ENCODE measurements at places on chromosomes 6 and 20.

DNA sequence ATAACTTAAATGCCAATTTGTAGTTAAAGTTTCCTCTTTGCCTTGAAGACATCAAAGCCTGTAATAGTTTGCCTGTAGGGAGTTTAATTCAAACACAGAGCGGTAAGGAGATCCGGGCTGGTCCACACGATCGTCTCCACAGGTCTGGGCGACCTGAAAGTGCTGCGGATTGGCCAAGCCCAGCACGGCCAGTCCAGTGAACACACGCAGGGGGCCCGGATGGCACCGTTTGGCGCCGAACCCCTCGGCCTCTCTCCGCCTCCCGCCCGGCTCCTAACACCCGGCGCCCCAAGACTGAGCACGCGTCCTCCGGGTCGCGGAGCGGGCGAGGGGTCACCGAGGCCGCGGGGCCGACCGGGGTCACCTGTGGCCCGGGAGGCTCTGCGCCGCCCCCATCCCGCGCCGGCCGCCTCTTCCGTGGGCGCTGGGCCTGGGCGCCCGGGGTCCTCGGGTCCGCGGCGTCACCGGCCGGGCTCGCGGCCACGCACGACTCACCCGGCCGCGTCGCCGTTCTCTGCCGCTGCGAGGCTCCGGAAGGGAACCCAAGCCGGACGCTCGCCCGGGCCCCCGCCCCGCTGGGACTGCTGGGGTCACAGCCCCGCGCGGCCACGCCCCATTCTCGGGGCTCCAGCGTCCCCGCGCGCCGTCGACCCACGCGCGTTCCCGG lies 481 bp downstream of the SERPINB6 start:
- DNase-seq: peak; percentile 77

DNA sequence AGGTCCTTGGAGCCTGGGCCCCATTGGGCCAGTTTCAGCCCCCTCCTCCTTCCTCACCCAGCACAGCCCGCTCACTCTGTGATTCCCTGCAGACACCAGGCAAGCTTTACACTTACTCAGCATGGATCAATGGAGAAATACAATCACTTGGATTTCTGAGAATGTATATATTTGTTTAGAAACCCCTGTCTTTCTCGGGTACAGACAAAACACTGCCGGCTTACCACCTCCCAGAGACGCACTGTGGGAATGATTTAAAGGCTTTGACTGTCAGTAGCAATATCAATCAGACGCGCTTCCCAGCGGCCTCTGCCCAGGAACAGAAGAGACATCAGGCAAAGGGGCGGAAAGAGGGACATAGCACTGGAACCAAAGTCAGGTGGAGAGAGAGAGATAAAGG lies 186.5 kb downstream of the MAFB start:
- DNase-seq: no peak

DNA sequence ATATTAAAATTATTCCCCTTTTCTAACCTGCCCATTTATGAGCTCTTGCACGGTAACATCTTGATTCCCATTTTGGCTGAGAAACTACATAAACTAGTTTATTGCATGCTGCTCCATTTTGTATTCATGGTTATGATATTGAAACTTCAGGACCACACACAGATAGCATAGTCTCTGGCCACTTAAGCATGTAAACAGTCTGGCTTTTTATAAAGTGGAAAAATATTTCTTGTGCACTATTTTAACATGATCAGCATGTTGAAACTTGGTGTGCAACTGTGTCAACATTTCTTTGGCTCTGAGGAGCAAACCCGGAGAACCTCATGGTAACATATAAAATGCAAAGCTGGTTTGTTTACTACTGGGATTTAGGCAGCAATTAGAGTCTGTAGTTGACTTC lies 70.7 kb downstream of the SLX4IP start:
- DNase-seq: no peak

- DNase-seq: no peak
These were observed 37.4 kb upstream of the GABRR1 start for GRCh38 chr6:89254569-89254968.

- DNase-seq: peak; percentile 50
These were observed 16.6 kb upstream of the CCDC167 start for GRCh38 chr6:37516076-37516919.

DNA sequence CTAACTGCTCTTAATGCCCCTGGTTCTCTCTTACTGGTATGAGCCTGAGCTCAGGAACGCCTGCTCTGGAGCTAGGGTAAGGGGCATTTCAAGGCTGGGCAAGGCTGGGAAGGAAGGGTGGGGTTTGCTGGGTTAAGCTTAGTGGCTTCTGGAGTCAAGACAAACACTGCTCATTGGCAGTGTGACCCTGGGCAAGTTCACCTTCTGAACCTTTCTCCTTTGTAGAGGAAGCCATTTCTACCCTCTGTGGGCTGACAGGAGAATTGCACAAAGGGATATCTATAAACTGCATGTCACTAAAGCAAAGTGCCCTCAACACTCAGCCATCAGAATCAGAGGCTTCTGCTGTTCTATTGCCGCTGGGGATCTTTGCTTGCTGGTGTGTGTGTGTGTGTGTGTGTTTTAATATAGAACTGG lies 20.3 kb upstream of the LRRN4 start:
- peak; percentile 33 for DNase-seq

GRCh38 chr20:42472198-42472597 lies 717.5 kb downstream of the PTPRT start:
- DNase-seq: no peak

DNA sequence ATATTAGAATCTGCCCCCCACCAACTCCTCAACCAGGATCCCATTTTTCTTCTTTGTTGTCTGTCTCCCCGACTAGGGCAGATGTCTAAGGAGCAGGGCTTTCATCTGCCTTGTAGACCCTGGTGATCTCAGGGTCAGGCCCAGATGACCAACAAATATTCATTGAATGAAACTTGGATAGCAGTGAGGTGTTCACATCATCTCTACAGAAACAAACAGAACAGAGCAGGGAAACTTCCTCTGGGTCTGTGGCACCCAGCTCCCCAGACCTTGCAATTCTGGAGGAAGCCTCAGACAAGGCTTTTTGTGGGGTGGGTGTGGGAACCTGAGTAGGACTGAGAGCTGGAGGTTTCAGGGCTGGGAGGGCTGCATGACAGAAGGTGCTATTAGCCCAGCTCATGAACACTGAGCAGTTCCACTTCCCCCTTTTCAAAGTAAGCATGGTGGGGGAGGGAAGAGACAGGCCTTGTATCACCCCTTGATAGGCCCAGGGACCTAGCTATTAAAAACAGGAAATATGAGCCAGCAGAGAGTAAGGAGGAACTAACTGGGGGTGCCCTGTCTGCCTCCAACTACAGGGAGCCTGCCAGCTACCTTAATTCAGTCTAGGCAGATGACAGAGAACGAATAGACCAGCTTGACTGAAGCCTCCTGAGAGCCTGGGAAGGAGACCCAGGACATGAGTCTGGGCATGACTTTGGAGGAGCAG lies 37.3 kb upstream of the TOP1 start:
- peak; percentile 32 for DNase-seq

GRCh38 chr20:22584522-22584921 lies at the start of gene FOXA2:
Gene FOXA2, minus strand, starts transcription at chr20:22584572. Its CDS starts 294 bp downstream, at chr20:22584278.
- no peak for DNase-seq

DNA sequence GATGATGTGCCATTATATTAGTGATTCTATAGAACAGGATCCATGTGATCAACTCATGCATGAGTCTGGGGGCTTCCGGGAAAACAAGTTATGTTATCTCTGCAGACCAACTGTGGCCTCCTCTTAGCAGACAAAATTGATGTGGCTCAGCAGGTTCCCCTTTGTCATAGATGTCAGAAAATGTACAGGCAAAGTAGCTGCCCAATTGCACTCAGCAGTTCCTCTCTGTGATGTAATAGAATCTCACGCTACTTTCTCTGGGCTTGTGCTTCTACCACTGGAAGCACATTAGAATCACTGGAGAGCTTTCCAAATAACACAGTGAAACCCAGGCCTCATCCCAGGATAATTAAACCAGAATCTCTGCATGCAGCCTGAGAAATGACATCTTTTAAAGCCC lies 253.1 kb downstream of the SLC24A3 start:
- no peak for DNase-seq

GRCh38 chr6:137717074-137718073 lies 149.7 kb upstream of the TNFAIP3 start:
- DNase-seq: no peak

- peak; percentile 44 for DNase-seq
These were observed 57.4 kb downstream of the GJA10 start for GRCh38 chr6:89951574-89952104.

DNA sequence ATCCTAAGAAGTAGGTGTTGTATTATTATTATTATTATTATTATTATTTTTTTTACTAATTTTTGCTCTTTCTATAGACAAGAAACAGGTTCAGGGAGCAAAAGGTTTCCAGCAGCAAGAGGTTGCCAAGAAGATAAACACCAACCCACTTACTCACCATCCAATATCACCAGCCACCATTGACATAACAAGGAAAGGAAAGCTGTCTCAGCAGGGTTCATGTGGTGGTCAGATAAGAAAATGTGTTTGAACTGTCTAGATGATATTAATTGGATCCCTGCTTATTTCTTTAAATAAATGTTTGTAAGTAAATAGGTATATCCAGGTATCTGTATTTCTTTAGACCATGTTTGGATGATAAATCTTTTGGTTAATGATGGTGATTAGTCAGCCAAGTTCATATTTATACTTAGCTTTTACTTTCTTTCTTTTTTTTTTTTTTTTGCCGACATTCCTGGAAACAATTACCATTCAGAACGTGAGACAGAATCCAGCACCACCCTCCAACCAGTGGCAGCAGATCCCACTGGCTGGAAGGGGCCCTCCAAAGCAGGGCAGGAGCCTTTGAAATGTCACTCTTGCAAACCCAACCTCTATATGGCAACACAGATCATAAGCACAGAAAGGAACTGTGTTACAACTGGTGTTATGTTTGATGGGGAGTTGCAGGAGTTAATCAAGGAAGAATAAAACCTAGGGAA lies 139.2 kb upstream of the ECI2 start:
- DNase-seq: no peak

- DNase-seq: peak; percentile 65
These were observed 22.7 kb upstream of the ZNF184 start for GRCh38 chr6:27495386-27496135.

DNA sequence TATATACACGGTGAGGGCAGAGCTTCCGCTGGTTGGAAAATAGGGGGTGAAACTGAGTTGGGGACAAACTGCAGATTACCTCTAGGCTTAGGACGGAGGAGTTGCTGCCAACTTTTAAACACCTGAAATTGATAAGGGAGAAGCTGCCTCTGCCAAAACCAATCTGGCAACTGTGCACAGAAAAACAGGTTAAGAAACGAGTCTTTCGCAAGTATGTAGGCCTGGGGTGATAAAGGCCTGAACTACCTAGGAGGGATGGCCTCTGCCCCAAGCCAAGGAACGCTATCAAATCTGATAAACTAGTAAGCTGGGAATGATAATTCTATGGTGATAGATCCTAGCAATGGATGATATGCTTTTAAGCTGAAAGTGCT lies 149.9 kb upstream of the QKI start:
- DNase-seq: no peak

- no peak for DNase-seq
These were observed 23.3 kb downstream of the MTFR2 start for GRCh38 chr6:136226674-136227377.

GRCh38 chr20:54680872-54681619 lies 205.7 kb downstream of the DOK5 start:
- DNase-seq: peak; percentile 59

GRCh38 chr6:160121558-160121957 lies at the start of gene SLC22A1:
Gene SLC22A1, plus strand, starts transcription at chr6:160121815. Its CDS starts 121 bp downstream, at chr6:160121936.
- no peak for DNase-seq

DNA sequence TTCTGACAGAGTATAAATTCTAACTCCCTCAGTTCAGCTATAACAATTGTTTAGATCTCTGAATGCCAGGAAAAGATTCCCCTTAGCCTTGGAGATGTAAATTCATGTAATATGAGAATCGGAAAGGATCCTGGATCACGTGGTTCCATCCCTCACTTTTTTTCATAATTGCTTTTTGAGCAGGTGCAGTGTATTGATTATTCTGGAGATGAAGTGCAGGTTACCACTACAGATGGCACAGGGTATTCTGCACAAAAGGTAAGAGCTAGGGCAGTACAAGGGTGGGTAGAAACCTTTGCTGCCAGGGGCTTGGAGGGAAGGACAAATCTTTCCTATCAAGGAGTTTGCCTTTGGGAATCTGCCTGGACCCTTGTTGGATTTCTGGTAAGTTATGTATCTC lies 52.7 kb downstream of the KDM1B start:
- no peak for DNase-seq

- peak; percentile 30 for DNase-seq
These were observed 3.5 kb downstream of the ZFAND3 start for GRCh38 chr6:37822851-37823682.

- no peak for DNase-seq
These were observed 10.5 kb upstream of the STX11 start for GRCh38 chr6:144139817-144140216.

GRCh38 chr6:69162811-69163210 lies 527.7 kb downstream of the ADGRB3 start:
- no peak for DNase-seq

DNA sequence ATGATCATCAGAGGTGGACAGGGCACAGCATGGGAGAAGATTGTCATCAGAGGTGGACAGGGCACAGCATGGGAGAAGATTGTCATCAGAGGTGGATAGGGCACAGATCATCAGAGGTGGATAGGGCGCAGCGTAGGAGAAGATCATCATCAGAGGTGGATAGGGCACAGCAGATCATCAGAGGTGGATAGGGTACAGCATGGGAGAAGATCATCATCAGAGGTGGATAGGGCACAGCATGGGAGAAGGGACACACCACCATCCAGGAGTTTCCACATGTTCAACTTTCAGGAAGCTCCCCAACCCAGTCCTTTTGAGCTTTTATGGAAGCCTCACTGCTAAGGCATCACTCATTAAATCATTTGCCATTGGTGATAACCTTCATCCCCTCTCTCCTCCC lies 104.1 kb downstream of the MAP7 start:
- no peak for DNase-seq

Measured in testis (tissue), 5 donors.